ENCODE measurements at places on chromosomes 1 and 21. TPM values are rescaled to one million over a fixed set of nuclear protein-coding genes. Genes with fewer than 3 reads are reported as not detected.
A peak's percentile ranks its signal among the peaks of the same experiment; 100 is the strongest.

- no peaks in the 10 kb centered on the region for H3K4me1 ChIP-seq
- no peak overlapping the region for H3K27ac ChIP-seq
- no peak for DNase-seq
- peaks cover 16% of the 10 kb centered on the region for H3K36me3 ChIP-seq
These were observed 120.9 kb downstream of the USP25 start for GRCh38 chr21:15850645-15851044.

DNA sequence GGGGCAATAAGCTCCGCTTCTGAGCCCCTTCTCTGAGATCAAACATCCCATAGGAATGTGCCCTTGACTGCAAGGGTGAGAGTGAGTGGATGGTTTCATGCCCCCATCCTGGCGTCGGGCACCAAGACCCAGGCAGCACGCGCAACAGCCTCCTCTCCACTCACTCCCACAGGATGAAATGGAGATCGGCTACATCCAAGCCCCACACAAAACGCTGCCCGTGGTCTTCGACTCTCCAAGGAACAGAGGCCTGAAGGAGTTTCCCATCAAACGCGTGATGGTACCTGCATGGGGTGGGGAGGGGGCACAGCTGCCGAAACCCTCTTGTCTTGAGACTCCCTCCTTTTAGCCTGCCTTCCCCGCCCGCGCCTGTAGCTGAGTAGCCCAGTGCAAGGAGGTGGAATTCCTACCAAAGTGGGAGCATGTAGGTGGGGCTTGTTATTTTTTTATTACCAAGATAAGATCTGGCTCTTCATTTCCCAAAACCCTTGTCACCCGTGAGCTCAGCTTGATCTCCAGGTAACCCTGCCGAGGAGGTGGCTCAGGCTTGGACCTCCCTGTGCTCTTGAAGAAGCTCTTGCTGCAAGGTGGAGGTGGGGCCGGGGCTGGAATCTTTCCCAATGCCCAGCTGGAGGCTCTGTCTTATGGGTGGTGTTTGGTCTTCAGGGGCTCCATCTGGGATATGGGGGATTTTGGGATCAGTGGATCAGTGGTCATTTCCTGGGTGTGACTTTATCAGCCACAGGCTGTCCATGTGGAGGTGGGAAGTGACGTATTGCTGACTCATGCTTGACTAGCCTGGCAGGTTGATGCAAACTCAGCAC is 24.0 kb upstream of the PADI6 start:
- no peaks in the 10 kb centered on the region for H3K4me1 ChIP-seq
- peaks cover 60% of the 10 kb centered on the region for H3K36me3 ChIP-seq
- no peak for DNase-seq

The UCHL5 gene
- total RNA-seq: 27.9 TPM

The LHX8 gene
- not detected for total RNA-seq

DNA sequence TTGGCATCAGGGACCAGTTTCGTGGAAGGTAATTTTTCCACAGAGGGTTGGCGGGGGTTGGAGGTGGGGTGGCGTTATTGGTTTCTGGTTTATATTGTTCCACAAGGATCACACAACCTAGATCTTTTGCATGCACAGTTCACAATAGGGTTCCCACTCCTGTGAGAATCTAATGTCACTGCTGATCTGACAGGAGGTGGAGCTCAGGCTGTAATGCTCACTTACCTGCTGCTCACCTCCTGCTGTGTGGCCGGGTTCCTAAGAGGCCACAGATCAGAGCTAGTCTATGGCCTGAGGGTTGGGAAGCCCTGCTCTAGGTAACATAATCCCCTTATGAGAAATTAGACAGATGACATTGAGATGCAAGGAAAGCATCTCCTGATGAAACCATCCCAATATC is 12.6 kb downstream of the GBP5 start:
- peaks cover 25% of the 10 kb centered on the region for H3K36me3 ChIP-seq
- no peaks in the 10 kb centered on the region for H3K27me3 ChIP-seq
- DNase-seq: no peak
- no peak overlapping the region for H3K4me3 ChIP-seq
- peaks cover 39% of the 10 kb centered on the region for H3K4me1 ChIP-seq

- DNase-seq: no peak
- no peaks in the 10 kb centered on the region for H3K27me3 ChIP-seq
- H3K36me3 ChIP-seq: no peaks in the 10 kb centered on the region
- H3K4me1 ChIP-seq: no peaks in the 10 kb centered on the region
- no peak overlapping the region for H3K27ac ChIP-seq
These were observed 90.4 kb downstream of the HHAT start for GRCh38 chr1:210418863-210419650.

GRCh38 chr1:213687832-213688231 is 299.9 kb upstream of the PROX1 start:
- no peaks in the 10 kb centered on the region for H3K36me3 ChIP-seq
- DNase-seq: no peak
- H3K27me3 ChIP-seq: no peaks in the 10 kb centered on the region
- no peak overlapping the region for H3K4me3 ChIP-seq
- H3K27ac ChIP-seq: no peak overlapping the region

- H3K4me3 ChIP-seq: peak overlapping the region; percentile 99
- no peaks in the 10 kb centered on the region for H3K36me3 ChIP-seq
- H3K27ac ChIP-seq: peak overlapping the region; percentile 90
- no peaks in the 10 kb centered on the region for H3K27me3 ChIP-seq
These were observed 635 bp upstream of the SYNJ1 start for GRCh38 chr21:32728456-32728839.

The GRIK1 gene
- not detected for total RNA-seq

DNA sequence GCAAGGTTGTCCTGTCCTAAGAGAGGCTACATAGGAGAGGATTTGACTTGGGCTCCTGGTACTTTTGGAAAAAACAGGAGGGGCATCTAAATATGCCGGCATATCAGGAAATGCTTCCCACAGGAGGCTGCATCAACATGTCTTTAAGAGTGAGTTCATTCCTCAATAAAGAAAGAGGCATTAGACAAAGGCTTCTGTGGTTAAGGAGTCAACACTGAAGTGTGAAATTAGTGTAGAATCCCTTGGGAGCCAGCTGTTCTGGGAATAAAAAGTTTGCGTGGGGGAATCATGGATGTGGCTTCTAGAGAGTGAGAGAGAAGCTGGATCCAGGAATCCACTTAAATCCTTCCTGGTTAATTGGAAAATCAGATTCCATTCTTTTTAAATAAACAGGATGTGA is 69.5 kb downstream of the DNM3 start:
- DNase-seq: no peak
- H3K27me3 ChIP-seq: no peaks in the 10 kb centered on the region
- H3K4me3 ChIP-seq: no peak overlapping the region
- H3K4me1 ChIP-seq: peaks cover 14% of the 10 kb centered on the region

GRCh38 chr1:167820684-167821355 is 93.1 kb downstream of the ADCY10 start:
- H3K36me3 ChIP-seq: no peaks in the 10 kb centered on the region
- DNase-seq: no peak
- peaks cover 5% of the 10 kb centered on the region for H3K4me1 ChIP-seq
- no peak overlapping the region for H3K4me3 ChIP-seq

- H3K27me3 ChIP-seq: peaks cover 39% of the 10 kb centered on the region
- no peak for DNase-seq
- peak overlapping the region; percentile 51 for H3K4me3 ChIP-seq
- H3K36me3 ChIP-seq: peaks cover 3% of the 10 kb centered on the region
These were observed 1.0 kb downstream of the NPR1 start for GRCh38 chr1:153679337-153680119.

DNA sequence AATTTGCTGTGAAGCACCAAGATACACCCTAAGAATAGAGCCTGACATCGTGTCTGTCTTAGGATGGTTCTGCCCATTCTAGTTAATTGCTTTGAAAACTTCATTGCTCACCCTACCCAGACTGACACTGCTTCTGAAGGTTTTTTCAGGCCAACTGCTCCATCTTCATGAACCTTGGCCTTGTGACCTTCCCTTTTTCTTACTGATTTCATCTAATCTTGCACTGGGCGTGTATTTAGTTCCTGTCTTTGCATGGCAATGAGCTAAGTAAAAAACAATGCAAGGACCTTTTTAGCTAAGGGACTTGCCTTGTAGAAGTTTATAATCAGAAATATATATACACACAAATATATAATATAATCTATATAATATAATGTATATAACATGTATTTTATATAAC is 108.0 kb downstream of the PBX1 start:
- no peaks in the 10 kb centered on the region for H3K36me3 ChIP-seq
- H3K27me3 ChIP-seq: no peaks in the 10 kb centered on the region
- no peak overlapping the region for H3K27ac ChIP-seq
- DNase-seq: no peak
- H3K4me1 ChIP-seq: no peaks in the 10 kb centered on the region
- no peak overlapping the region for H3K4me3 ChIP-seq

DNA sequence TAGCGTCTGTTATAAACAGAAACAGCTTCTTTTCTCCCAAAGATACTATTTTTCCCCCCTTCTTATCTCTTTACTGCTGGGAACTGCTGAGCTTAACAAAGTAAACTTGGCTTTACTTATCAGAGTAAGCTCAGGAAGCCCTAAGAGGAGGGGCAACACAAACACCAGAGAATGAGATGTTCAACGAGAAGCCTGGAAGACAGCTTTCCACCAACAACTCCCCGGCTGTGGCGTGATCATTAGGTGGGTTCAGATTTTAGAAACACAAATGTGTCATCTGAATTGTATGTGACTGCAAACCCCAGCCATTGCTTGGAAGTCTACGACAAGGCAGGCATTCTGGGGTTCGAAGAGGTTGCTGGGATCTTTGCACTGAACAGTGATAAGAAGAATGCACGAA is 181.2 kb upstream of the ESRRG start:
- no peak for DNase-seq
- no peaks in the 10 kb centered on the region for H3K36me3 ChIP-seq
- H3K4me3 ChIP-seq: no peak overlapping the region
- no peaks in the 10 kb centered on the region for H3K4me1 ChIP-seq

DNA sequence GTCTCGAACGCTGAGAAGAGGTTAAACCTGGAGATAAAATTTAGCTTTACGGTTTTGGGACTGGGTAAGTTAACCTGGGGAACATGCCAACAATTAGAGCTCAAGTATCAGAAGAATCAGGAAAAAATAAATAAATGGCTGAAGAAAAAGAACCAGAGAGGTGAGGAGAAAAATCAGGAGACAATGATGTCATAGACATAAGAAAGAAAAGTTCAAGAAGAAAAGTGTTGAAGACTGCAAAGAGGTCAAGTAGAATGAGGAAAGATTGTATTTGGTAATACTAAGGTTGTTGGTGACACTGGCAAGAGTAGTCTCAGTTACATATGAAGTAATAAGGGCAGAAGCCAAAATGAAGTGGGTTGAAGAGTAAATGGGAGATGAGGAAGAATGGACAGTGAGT is 26.0 kb downstream of the CDKN2C start:
- no peaks in the 10 kb centered on the region for H3K36me3 ChIP-seq
- no peak for DNase-seq
- H3K27ac ChIP-seq: no peak overlapping the region

DNA sequence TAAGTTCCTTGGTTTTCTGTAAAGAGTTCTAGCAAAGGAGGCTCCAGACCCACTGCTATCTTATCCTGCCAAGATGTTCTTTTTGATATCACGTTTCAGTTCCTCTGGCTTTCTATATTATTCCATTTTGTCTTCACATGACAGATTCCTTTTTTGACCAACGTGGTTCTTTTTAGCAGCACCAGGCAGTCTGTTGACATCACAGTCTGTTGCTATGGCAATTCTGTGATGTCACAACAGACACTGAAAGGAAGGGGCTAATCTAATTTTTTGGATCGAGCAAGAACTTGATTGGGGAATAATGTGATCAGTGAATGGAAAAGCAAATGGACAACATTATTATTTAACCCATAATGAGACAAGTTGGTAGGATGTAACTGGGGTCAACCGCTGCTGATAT is 64.5 kb upstream of the GOLT1A start:
- peaks cover 4% of the 10 kb centered on the region for H3K4me1 ChIP-seq
- H3K4me3 ChIP-seq: no peak overlapping the region
- no peak overlapping the region for H3K27ac ChIP-seq

GRCh38 chr1:170461762-170462384 is 70.1 kb upstream of the GORAB start:
- no peak overlapping the region for H3K4me3 ChIP-seq
- H3K27me3 ChIP-seq: no peaks in the 10 kb centered on the region
- H3K36me3 ChIP-seq: no peaks in the 10 kb centered on the region
- no peaks in the 10 kb centered on the region for H3K4me1 ChIP-seq
- H3K27ac ChIP-seq: peak overlapping the region; percentile 60

The ANKRD34A gene
- total RNA-seq: 0.82 TPM

DNA sequence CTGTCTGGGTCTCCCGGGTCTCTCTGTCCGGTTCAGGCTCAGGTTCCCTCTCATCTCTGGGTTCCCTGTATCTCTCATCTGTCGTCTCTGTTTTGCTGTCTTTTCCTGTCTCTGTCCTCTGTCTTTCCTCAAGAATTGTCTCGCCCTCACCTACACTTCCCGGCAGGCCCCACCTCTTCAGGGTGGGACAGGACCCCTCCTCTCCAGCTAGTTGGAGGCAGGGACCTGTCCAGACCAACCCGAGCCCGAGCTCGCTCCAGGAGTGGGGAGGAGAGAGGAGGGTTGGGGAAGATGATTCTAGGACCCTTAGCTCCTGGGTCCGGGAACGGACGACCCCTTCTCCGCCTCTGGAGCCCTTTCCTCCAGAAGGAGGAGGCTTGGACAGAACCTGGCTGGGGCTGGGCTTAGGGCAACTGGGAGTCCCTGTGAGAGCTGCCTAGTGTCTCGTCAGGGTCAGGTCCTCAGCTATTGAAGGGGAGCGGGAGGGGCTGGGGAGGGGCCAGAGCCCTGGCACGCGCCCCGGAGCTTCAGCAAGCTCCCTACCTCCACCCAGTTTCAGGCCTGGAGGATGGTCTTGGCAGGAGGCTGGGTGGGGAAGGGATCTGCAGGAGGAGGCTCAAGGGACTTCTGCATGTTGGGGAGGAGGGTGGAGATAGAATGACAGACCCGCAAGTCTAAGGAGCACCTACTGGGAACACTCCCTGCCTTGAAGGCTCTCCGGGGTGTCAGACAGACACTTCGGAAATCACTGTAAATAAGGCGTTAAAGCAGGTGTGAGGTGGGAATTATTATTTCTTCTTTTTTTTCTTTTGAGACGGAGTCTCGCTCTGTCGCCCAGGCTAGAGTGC is 26.3 kb upstream of the EPB41 start:
- H3K27ac ChIP-seq: peak overlapping the region; percentile 72
- peak; percentile 52 for DNase-seq
- H3K4me1 ChIP-seq: peaks cover 24% of the 10 kb centered on the region
- no peaks in the 10 kb centered on the region for H3K27me3 ChIP-seq
- peak overlapping the region; percentile 94 for H3K4me3 ChIP-seq
- no peaks in the 10 kb centered on the region for H3K36me3 ChIP-seq

GRCh38 chr1:24226749-24227148 is 39.7 kb upstream of the IFNLR1 start:
- DNase-seq: no peak
- H3K27ac ChIP-seq: no peak overlapping the region
- no peaks in the 10 kb centered on the region for H3K27me3 ChIP-seq
- no peak overlapping the region for H3K4me3 ChIP-seq
- no peaks in the 10 kb centered on the region for H3K4me1 ChIP-seq
- no peaks in the 10 kb centered on the region for H3K36me3 ChIP-seq

DNA sequence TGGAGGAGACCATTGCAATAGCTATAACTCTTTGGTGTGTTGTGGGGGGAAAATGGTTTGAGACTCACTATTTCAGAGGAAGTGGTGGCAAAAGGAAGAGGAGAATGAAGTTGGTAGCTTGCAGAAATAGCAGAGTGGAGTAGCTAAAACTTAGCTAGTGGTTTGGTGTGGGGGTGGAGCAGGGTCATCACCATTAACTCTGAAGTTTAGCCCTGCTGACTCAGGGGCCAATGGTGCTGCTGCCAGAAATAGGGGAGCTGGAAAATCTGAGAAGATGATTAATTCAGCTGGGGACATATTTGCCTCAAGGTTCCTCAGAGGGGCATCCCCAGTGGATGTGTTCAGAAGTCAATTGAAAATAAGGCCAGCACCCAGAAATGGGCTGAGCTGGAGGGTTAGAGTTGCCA is 65.4 kb downstream of the RUNX1 start:
- H3K4me3 ChIP-seq: no peak overlapping the region
- H3K36me3 ChIP-seq: no peaks in the 10 kb centered on the region
- no peaks in the 10 kb centered on the region for H3K27me3 ChIP-seq
- peaks cover 14% of the 10 kb centered on the region for H3K4me1 ChIP-seq
- DNase-seq: no peak

All from left lung (tissue), 14 donors.